ENCODE measurements at places on chromosomes 5 and 9.

DNA sequence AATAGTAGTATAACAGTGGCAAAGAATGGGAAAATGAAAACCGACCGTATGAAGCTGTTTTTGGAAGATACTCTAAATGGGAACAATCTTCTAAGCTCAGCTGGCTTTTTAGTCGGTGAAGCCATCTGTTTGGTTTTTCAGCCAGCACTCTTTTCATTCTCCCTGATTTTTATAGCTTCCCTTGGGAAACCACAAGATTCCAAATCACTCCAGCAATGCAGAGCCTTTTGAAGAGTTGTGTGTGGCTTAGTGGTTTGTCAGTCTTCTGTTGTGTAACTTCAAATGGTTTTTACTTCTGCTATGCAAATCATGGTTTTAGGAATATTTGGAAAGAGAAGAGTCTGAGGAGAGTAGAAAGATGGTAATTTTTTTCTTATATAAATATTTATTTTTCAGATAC, 180.7 kb downstream of the KDM4C start:
- no peak for DNase-seq

- peak; percentile 2 for DNase-seq
These were observed 80.5 kb upstream of the EPB41L4B start for GRCh38 chr9:109401169-109401989.

GRCh38 chr9:74132986-74133385, 364.1 kb upstream of the RORB start:
- peak; percentile 53 for DNase-seq

GRCh38 chr5:73946278-73946677, 320.3 kb downstream of the ARHGEF28 start:
- DNase-seq = no peak

DNA sequence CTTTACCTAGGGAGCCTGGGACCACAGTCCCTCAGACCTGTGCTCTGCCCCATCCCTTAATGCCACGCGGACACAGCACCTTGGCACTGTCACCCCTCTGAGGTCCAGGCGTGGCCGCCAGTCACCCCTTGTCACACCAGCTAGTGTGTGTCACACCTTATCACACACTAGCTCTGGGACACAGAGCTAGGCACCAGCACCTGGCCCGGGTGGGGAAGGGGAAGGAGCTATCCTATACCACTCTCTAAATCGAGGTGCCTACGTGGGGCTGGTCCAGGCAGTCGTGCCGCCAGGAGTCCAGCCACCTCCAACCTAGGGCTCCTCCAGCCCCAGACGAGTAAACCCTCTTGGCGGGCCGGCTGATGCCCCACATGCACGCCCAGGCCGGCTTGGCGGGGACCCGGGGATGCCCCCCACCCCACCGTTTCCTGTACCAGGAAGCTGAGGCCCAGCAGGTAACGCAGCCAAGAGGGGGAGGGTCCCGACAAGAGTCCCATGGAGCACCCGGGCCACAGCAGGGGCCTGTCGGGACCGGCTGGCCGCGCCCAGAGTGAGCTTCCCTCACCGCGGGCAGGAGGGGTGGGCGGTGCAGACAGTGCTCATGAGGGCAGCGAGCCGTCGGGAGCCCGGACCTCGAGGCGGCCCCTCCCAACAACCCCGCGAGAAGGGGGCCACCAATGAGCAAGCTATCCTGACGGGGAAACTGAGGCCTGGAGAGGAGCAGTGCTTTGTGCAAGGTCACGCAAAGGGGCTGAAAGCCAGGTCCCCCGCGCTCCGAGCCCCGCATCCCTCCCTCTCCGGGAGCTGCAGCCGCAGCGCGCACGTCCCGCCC, 550 bp downstream of the CORO2A start:
- no peak for DNase-seq
